ENCODE measurements at places on chromosomes 2 and 18.
A peak's percentile ranks its signal among the peaks of the same experiment; 100 is the strongest.

- DNase-seq = peak; percentile 25
These were observed 8.2 kb upstream of the TMEM182 start for GRCh38 chr2:102753563-102754159.

- no peak for DNase-seq
These were observed 18.9 kb upstream of the ITGA4 start for GRCh38 chr2:181438261-181438660.

DNA sequence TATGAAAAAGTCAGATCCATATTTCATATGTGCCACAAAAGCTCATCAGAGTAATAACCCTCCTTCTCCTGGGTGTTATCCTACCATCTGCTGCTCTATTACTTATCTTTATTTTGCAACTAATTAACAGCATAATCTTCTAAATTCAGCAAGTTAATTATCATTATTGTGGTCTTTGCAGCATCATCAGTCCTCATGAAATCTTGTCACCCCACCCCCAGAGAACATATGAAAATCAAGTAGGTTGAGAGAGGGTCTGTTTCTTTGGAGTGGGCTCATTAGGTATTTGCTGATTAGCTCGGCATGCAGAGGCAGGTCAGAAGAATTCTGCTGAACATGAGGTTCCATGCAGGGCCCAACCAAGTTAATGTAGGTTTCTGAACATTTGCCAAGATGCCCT is 64.8 kb downstream of the ATF2 start:
- no peak for DNase-seq

- DNase-seq = no peak
These were observed 21.5 kb downstream of the MEIS1 start for GRCh38 chr2:66456183-66457041.

DNA sequence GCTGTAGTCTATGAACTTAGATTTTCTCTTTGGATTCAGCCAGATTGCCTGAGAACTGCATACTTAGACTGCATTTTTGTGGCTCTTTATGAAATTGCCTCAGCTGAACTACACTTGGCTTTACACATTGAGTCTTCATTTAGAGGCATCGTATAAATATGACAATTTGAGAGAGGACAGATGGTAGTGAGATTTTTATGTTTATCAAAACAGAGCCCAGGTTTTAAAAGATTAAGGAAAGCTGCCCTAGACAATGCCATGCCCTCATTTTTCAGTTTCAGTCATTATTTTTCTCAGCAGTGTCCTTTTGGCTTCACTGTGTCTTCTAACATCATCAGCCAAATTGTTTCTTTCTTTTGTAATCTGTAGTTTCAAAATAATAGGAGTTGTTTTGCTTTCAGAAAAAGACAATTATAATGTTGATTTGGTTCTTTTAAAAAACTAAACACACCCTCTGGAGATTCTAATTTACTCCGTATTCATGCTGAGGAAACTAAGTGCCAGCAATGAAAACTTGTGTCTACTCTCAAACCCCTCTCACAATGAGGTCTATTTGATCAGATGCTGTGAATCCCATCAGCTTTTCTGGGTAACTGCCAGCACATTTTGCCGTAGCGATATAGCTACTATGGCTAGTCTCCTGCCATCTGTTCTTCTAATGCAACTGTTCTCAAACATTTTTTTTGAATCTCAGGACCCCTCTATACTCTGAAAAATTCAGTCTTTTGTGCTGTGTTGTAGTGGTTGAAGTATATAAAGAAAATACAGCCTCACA is 46.2 kb downstream of the TWSG1 start:
- no peak for DNase-seq

DNA sequence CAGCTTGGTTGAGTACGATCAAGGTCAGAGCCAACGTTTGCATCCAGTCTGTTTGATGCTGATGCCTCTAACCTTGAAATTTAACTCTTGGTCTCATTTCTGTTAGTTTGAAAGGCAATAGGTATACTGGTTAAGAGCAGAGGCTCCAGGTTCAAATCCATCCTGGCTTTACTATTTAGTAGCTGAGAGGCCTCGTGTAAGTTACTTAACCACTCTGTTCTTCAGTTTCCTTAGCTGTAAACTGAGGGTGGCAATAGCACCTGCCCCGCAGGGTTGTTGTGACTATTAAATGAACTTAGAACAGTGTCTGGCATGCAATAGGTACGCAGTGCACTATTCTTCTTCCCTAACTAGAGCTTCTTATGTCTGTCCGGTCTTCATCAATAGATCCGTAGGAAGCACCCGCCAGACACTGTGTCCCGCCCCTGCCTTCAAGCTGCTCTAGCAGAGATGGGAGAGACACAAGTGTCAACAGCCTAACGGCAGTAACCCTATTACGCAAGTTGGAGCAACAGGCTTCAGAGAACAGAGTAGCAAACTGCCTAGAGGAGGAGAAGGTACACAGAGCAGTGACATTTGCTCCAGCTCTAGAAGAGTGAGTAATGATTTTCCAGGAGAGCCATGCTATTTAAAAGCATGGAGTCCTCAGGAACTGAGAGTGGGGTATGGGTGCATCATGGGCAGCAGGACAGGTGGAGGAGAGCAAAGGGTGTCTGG is 62.7 kb upstream of the ST3GAL5 start:
- no peak for DNase-seq

GRCh38 chr2:253202-253638 is 10.6 kb downstream of the SH3YL1 start:
- DNase-seq = no peak

DNA sequence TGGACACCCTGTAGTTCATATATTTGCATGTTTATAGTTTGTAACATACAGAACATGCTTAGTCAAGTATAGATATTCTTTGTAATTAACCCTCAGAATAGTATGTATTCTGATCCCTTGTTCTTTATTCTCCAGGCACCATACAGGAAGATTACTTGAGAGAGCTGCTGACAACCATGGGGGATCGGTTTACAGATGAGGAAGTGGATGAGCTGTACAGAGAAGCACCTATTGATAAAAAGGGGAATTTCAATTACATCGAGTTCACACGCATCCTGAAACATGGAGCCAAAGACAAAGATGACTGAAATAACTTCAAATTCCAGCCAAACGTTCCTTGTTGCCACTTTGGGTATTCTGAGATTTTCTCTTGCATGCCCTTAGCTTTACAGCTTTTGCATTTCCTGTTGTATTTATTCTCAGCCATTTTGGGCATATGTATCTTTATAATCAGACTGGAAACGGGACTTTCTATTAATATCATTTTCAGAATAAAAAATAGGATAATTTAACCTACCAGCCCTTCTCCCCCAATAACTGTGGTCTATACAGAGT is 6.2 kb upstream of the MYL12B start:
- peak; percentile 1 for DNase-seq

DNA sequence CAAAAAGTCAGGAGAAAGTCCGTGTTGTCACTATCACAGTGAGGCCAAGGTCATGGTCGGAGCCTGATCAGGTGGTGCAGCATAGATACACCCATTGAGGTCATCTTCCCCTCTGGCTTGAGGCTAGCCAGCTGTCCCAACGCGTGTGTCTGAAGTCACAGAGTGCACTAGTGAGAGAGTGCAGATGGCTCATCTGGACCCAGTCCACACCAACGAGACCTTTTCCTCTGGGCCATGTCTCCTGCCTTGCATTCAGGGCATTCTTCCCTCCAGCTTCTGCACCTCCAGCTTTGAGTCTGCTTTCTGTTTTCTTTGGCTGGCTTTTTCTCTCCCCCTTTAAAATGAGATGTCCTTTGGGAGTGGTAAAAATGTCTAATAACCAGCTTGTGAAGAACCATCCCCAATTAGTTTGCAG is 146.9 kb downstream of the TDRD15 start:
- peak; percentile 38 for DNase-seq

GRCh38 chr2:157587576-157587975 is 41.1 kb downstream of the ACVR1C start:
- DNase-seq = no peak

- no peak for DNase-seq
These were observed 374.8 kb downstream of the SLC4A3 start for GRCh38 chr2:220002251-220002650.

DNA sequence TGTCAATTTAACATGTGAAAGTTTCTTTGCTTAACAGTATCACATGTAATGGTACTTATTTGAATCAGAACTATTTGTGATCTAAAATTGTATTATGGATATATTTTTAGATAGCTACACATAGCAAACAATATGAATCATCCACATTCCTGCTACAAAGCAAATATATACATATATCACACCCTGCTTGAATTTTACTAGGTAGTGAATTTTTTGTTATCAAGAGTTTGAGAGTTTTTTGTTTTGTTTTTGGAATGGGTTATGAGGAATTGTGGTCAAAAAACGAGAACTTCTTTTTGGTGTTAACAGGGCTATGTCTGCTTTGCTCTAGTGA is 635.7 kb downstream of the NRXN1 start:
- DNase-seq = no peak

DNA sequence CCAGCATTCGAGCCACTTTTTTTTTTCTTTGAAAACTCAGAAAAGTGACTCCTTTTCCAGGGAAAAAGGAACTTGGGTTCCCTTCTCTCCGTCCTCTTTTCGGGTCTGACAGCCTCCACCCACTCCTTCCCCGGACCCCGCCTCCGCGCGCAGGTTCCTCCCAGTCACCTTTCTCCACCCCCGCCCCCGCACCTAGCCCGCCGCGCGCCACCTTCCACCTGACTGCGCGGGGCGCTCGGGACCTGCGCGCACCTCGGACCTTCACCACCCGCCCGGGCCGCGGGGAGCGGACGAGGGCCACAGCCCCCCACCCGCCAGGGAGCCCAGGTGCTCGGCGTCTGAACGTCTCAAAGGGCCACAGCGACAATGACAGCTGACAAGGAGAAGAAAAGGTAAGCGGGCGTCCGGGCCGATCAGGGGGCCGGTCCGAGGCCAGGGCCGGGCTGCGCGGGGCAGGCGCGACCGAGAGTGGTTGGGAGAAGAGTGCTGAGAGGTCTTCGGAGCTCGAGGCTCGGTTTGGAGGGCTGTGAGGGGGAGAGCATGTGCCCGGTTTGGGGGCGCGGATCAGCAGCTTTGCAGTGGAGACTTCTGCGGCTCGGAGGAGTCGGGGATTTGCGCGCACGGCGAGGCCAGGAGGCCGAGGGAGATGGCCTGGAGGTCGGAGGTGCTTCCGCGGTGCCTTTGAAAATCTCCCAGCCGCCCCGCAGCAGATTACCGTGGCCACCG is 502 bp downstream of the EPAS1 start:
- peak; percentile 93 for DNase-seq

- DNase-seq = no peak
These were observed 31.2 kb downstream of the STAMBP start for GRCh38 chr2:73859721-73860586.

DNA sequence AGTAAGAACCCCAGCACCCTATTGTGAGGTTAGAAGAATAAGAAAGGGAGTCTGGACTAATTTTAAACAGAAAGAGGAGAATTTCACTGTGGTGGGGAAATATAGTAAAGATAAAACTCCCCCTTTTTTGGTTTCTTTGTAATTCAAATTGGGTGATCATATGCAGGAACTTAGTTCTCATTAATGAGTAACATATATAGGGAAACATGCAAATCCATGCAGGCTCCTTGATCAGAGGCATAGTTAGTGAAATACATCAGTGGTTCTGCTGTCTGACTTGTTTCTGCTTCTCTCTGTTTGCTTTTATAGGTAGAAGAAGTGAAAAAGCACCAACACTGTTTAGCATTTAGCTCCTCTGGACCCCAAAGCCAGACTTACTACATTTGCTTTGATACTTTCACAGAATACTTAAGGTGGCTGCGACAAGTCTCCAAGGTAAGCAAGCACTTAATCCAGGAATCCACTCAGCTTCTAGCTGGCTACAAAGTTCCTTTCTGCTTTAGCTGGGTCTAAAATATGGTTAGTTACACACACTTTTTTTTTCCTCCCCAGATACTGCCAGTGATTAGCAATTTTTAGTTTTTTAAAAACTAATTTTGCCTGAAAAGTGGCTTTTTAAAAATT is 123.2 kb downstream of the PHLPP1 start:
- DNase-seq = no peak

GRCh38 chr2:236552581-236553363 is 16.9 kb upstream of the ACKR3 start:
- no peak for DNase-seq

DNA sequence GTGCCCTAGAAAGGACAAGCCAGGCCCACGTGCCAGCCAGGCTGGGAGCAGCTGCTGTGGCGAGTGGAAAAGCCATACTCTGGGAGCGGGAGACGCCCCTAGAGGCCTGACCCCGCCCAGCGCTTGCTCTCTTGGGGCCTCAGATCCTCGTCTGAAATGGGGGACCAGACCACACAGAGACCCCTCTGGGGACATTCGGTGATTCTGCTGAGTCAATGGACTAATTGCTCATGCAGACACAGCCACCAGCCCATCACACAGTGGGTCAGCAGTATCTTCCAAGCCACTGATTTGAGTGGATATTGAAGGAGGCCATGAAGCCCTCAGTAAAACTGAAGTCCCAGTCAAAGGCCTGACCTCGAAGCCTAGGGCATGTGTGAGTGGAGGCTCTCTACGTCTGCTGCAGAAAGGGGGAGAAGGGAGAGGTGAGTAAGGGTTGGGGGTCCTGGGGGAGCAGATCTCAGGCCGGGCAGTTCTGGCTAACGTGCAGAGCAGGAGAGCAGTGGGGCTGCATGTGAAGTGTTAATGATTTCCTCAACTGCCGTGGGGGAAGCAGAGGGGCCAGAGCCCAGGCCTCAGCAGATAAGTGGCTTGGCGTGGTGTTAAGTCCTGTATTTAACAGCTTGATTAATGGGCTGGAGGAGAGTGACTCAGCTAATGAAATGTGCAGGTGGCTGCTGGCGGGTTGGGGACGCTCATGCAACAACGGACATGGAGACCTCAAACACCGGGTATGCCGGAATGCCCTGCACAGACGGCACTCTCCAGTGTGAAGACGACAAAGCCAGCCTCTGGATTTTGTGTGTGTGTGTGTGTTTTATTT is 104.4 kb upstream of the TWIST2 start:
- DNase-seq = no peak

DNA sequence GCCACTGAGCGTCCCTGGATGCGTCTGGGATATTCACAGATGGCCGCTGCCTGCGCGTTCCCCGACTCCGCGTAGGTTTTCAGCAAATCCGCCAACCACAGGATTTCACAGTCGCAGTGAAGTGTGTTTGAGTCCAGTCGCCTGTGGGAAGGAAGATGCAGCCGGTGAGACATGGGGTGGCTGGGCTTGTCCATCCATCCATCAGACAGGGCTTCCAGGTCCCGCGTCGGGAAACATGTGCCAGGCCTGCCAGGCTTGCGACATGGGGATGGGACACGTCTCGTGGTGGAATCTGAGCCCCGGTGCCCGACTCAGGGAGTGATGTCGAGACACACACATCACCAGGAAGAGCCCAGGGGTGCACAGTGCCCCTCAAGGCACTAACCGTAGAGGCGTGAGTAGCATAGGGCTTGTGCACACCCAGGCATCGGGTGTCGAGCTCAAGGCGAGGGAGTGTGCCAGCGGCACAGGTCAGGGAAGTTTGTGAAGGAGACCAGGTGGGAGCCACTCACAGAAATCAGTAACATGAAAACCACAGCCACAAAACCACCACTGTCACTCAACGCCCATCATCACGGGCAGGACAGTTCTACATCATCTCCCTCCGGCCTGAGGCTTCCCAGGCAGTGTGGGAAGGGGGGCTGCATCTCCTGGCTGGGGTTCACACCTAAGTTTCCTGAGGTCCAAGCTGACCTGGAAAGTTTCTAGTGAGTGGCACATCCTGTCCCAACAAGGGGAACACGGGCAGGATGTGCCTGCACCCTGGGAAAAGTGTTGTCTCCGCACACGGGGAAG is 63.9 kb downstream of the PXDN start:
- no peak for DNase-seq

GRCh38 chr2:167706800-167707199 is 540.6 kb downstream of the STK39 start:
- no peak for DNase-seq
